ENCODE measurements at places on chromosomes 6 and 20.

- DNase-seq: no peak
Measured at GRCh38 chr20:50127587-50128519, 14.9 kb upstream of the UBE2V1 start.

- no peak for DNase-seq
Measured at GRCh38 chr6:105968603-105969333, 117.4 kb upstream of the PRDM1 start.

DNA sequence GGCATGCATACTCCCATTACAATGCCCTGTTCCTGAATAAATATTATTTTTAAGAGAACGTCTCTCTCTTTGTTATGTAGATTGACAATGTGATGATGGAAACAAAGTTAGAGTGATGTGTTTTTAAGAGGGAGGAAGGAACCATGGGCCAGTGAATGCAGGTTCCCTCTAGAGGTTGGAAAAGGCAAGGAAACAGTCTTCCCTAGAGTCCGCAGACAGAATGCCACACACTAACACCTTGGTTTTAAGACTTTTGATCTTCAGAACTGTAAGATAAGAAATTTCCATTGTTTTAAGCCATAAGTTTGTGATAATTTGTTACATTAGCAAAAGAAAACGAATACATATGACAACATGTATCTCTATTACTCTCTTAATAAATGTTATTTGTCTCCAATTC lies 4.7 kb upstream of the CENPW start:
- no peak for DNase-seq

- DNase-seq: no peak
Measured at GRCh38 chr20:63115651-63116411, 100.1 kb downstream of the YTHDF1 start.

DNA sequence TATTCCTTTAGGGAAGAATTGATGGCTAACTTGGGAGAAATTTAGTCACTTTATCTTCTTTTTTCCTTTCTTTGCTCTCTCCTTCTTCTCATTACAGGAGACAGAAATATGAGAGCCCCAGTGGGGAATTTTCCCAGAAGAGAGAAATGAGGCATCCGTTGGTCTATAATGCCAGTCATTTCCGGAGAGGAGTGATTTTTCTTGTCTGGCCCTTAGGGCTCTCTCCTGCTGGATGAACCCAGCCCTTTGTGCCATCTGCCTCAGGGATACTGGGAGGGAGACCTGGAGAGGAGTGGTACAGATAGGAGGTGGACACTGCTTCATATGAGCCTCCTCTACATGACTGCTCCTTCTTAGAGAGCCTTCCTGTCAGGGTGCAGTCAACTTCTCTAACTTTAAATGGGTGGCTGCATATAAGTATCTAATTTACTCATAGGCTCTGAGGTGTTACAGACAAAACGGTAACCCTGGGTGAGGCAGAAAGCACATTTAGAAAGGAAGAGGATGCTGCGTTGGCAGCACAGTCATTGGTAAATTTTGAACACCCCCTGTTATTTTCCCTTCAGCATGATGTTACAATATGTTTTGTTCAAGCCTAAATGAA lies 21.9 kb downstream of the RIMS1 start:
- no peak for DNase-seq

GRCh38 chr20:47984437-47984836 lies 199.2 kb upstream of the SULF2 start:
- no peak for DNase-seq

DNA sequence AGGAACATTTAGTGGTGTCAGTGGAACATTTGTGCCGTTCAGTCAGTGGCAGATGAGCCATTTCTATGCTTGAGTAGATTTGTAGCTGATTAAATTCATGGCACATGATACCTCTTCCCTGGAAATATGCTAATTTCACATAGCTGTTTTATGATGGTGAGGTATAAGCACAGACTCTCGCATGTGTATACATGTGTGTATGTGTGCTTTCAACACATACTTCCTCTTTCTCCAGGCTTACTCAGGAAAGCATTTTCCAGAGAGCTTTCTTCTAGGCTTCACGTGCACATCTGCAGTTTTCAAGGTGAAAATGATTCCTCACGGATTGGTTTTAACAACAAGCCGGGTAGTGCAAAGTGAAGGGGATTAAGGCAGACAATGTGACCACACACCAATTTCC lies 396.5 kb downstream of the HDGFL1 start:
- DNase-seq: no peak

- DNase-seq: no peak
Measured at GRCh38 chr6:37862992-37863391, 43.5 kb downstream of the ZFAND3 start.

DNA sequence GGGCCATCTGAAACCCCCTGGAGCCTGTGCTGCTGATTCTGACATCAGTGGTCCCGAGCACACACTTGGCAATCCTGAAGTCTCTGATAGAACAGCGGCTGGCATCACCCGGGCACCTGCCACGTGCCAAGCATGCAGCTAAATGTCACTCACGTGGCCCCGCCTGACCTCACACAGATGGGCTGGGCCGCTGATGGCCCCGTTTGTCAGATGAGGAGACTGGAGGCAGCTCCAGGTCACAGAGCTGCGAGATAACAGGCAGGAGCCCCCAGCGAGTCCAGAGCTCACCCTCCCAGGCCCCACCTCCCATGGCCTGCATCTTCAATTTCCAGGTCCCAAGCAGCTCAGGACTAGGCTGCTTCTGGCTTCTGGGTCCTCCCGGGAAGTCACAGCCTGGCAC lies 67.2 kb downstream of the YTHDF1 start:
- no peak for DNase-seq

- no peak for DNase-seq
Measured at GRCh38 chr6:157240960-157241311, 82.4 kb downstream of the TMEM242 start.

GRCh38 chr6:140921366-140922226 lies 1211.1 kb upstream of the GJE1 start:
- DNase-seq: no peak

DNA sequence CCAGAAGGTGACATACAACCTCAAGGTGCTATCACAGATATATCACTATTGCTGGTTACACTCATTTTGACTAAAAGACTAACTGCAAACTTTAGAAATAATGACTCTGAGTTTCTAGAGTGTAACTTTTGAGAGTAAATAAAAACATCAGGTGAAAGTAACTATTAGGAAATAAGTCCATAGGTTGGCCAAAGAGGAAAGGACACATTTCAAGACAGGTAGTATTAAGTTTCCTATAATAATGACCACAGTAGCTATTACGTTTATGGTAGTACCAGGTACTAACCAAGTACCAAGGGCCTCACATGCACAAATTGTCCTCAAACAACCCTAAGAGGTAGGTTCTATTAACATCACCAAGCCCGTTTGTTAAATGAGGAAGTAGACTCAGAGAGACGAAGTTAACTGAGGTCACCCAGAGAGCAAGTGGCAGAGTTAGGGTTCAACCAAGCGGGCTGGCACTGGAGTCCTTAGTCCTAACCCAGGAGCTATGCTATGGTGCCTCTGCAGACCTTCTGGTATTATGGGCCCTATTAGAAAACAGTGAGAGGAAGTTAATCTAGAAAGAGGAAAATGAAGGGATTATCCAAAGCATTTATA lies 36.8 kb downstream of the HEBP2 start:
- DNase-seq: no peak

- DNase-seq: no peak
Measured at GRCh38 chr20:14069796-14070195, 74.5 kb downstream of the MACROD2 start.

GRCh38 chr6:55678330-55679224 lies 99.6 kb upstream of the HMGCLL1 start:
- DNase-seq: no peak

DNA sequence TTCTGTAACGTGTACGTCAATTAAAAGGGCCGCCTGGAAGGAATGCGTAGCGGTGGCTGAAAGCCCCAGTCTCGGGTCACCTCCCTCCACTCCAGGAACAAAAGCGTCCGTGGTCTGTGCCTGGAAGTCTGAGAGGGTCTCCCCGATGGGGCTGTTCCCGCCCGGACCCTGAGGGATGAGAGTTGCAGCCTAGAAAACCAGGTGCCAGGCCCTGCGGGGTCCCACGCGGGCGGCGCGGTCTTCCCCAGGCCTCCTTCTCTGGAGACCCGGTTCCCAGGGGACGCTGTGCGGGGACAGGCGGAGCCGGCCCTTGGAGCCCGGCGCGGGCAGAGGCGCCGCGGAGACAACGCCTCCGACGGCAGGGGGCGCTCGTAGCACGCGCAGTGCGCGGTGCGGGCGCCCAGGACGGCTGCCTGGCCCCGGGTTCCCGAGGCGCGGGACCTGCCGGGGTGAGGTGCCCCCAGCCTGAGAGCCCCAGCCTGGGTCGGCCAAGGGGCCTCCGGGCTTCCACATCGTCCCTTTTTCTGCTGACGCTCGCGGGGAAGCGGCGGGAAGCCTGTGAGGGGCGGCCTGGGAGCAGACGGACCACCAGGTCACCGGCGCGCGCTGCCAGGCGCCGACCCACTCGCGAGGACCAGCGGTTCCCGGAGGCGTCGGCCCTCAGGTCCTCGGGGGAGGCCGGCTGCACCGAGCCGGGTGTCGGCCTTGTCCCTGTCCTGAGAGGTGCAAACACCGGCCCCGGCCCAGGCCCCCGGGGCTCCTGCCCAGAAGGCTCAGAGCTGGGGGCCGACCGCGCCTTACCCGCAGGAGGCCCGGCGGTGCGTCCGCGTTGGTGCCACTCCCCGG lies 5.3 kb upstream of the FOXC1 start:
- DNase-seq: peak; percentile 99

- no peak for DNase-seq
Measured at GRCh38 chr20:18055261-18055660, 2.5 kb downstream of the OVOL2 start.

DNA sequence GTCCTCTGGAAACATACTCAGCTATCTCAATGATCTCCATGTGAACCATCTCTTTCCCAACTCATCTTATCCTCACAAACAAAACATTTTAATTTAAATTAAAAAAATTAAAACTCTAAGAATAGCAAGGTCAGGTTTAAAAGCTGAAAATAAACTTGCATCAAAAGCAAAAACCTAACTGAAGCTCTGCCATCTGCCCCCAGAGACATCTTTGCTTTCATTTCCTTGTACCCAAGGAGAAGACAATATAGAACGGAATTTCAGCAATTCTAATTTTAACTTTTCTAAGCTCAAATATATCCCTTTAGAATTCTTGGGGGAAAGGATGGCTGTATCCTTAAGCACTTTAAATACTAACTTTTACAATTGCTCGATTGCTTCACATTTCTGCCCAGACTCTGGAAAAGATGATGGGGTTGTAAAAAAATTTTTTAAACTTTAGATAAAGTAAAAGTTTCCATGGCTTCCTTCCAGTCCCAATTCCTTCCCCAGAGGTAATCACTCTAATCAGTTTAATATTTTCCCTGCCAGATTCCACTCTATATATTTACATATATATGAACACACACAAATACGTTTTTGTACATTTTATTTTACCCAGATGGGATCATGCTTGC lies 69.2 kb upstream of the SMIM29 start:
- DNase-seq: no peak

DNA sequence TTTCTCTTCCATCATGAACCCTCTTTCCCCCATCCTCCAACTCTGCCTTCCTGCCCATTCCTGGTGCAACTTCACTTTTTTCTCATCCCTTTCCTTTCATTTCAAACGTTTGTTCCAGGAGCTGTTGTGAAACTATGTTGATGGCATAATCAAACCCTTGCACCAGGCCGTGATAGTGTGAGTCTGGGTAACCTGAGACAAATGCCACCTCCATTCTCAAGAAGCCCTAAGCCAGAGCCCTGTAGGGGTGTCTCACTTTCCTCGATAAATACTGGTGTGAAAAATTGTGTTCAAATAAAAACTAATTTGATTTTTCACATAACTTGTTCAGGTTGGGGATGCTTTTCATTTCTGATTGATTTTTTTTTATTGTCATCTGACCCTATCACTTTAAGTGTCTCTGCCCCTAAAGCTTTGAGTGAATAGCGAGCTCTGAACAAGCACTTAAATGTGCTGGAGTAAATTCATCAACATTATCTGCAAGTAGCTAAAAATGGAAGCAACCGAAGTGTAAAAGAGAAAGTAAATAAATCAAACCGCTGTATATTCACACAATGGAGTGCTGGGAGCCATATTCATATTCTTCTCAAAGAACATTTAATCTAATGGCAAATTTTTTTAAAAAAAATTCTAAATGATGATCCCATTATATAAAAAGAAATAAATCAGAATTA lies 303.1 kb upstream of the CDYL start:
- no peak for DNase-seq

DNA sequence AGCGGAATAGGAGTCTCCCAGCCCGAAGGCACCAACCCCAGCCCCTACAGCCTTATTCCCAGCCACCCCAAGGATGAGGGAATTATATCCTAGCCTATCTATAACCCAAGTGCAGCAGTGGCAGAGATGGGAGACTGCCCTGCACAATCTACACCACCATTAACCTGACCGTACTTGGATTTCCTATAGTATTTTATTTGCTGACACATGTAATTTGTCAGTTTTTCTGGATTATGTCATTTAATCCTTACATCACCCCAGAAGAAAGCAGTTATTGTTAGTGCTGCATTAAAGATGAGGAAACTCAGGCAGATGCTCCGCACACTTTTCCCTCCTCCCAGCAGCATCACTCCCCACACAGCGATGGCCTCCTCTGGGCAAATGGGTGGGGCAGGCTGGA lies 6.0 kb downstream of the BFSP1 start:
- DNase-seq: no peak
